Iris pigment epithelial cell (primary cell): ENCODE measurements at places on chromosomes 16 and 17.

GRCh38 chr16:78985716-78986605 is 614.6 kb downstream of the MAF start:
- DNase-seq = no peak

GRCh38 chr17:1766382-1767135 is 4.7 kb downstream of the SERPINF1 start:
- no peak for DNase-seq

- DNase-seq = peak; percentile 27
These were observed 51.1 kb downstream of the SRCIN1 start for GRCh38 chr17:38554430-38555350.

GRCh38 chr17:32498391-32498790 is 11.6 kb downstream of the CDK5R1 start:
- DNase-seq = no peak

- no peak for DNase-seq
These were observed 22.9 kb downstream of the TXNDC11 start for GRCh38 chr16:11719762-11720161.

DNA sequence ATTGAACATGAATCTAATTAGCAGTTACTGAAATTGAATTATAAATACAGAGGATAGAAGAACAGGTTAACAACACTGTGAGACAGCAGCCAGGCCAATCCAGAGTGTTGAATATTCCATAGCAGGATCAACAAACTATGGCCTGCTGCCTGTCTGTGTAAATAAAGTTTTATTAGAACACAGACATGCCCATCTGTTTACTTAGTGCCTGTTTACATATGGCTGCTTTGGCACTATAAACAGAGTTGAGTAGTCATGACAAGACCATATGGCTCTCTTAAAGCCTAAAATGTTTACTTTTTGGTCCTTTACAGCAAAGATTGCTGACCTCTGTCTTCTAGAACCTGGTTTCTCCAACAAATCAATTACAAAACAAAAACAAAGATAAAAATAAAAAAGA is 115.4 kb upstream of the CDC42EP4 start:
- DNase-seq = no peak

GRCh38 chr16:89917773-89918452 is 749 bp upstream of the MC1R start:
- peak; percentile 66 for DNase-seq

GRCh38 chr16:56679818-56680217 is 2.5 kb upstream of the MT1X start:
- DNase-seq = no peak

- peak; percentile 16 for DNase-seq
These were observed 74.5 kb upstream of the HSBP1 start for GRCh38 chr16:83733301-83733700.

DNA sequence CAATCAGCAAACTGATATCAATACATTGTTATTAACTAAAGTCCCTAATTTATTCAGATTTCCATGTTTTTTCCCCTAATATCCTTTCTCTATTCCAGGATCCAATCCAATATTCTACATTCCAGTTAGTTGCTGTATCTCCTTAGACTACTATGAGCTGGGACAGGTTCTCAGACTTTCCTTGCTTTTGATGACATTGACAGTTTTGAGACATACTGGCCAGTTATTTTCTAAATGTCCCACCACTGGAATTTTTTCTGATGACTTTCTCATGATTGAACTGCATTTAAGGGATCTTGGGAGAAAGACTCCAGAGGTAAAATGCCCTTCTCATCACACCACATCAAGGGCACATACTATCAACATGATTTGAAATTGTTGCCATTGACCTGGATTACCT is 177.1 kb upstream of the MAF start:
- DNase-seq = no peak

- no peak for DNase-seq
These were observed 129.6 kb downstream of the SSH2 start for GRCh38 chr17:29800457-29800856.

DNA sequence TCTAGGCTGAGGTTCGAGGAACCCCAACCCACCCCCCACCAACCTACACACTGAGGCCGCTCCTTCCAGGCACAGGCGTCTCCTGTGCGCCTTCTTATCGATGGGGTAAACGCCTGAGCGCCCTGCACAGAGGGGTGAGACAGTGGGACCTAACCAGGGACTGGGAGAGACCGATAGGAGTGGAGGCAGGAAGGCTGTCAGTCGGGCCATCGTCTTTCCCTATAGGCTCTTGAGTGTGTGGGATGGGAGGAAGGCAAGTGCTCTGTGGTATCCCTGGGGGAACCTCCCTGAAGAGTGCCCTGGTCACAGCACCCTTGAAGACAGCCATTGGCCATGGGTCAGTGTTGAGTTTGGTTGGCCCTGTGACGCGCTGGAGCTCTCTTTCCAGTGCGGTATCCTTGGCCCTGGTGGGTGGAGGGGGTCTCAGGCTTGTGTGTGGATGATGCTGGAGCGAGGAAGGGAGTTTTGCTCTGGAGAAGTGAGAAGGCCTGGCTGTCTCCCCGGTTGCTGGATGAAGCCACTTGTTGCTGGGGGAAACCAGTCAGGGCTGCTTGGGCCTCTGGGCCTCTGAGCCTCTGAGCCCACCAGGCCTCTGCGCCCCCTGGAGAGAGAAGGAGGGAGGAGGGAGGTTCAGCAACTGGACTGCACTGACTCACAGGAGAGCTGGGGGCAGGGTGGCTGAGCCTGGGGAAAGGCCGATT is 1.7 kb downstream of the GPRC5C start:
- DNase-seq = no peak

- DNase-seq = no peak
These were observed at the start of gene WNT3 for GRCh38 chr17:46818316-46818928. WNT3 (minus strand) TSS chr17:46818692; CDS start chr17:46818597, 95 bp downstream.

DNA sequence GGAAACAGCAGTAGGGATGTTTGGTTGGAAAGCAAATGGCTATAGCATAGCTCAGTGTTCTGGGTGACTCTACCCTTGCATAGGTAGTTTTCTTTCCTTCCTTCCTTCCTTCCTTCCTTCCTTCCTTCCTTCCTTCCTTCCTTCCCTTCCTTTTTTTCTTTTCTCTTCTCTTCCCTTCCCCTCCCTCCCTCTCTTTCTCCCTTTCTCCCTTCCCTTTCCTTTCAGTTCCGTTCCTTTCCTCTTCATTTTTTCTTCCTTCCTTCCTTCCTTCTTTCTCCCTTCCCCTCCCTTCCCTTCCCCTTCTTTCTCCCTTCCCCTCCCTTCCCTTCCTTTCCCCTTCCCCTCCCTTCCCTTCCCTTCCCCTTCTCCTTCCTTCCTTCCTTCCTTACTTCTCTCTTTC is 31.3 kb downstream of the GDE1 start:
- DNase-seq = no peak

GRCh38 chr16:85773044-85773443 is 22.1 kb upstream of the C16orf74 start:
- DNase-seq = no peak

- DNase-seq = no peak
These were observed 5.0 kb downstream of the ARHGEF15 start for GRCh38 chr17:8314797-8315763.

GRCh38 chr17:61774724-61775123 is 88.6 kb downstream of the BRIP1 start:
- no peak for DNase-seq

- peak; percentile 56 for DNase-seq
These were observed 19.5 kb downstream of the MARVELD3 start for GRCh38 chr16:71645450-71645849.

GRCh38 chr17:56887105-56887504 is 26.7 kb downstream of the TRIM25 start:
- no peak for DNase-seq

DNA sequence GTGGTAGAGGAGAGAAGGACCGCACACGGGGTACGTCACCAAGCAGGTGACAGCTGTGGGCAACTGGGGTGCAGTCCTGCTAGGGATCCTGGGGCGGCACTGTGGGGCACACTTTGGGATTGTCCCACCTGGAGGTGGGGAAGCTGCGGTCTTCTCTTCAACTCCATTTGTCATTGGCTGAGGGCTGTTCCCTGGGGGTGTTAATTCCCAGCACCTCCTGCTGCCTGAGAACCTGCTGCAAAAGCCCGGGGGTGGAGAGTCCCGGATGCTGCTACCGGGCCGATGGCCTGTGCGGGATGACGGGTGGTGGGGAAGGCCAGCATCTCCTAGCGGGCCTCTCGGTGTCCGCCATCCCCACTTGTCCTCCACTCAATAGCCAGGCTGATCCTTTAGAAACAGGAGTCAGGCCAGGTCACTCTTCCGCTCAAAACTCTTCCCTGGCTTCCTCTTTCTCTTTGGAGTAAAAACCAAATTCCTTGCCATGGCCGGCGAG is 100.2 kb downstream of the CYLD start:
- DNase-seq = no peak

DNA sequence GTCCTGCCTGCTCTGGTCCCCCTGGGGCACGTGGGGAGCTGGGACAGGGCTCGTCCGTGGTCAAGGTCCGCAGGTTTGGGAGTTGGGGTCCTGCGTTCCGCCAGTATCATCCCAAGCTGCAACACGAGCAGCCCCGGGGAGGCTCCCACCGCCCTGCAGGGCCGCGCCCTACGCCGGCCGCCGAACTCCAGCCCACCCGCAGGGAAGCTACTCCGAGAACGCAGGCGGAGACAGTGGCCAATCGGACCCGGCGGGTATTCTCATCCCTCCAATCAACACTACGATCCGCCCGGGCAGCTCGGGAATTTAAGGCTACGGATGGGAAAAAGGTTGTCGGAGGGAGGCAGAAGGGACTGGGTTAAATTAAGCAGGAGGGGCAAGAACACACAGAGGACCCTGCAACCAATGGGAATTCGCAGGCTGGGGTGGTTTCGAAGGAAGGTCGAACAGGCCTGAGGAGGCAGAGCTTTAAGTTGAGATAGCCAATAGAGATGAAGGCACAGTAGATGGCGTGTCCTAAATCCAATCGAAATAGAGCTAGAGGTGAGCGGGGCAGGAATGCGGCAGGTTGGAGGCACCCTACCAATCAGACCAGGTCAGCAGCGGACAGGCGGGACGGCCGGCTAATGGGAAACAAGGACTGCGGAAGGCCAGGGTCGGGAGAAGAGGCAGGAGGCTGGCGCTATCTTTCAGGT is 626 bp downstream of the SPAG7 start:
- DNase-seq = peak; percentile 100

- no peak for DNase-seq
These were observed 2.9 kb downstream of the ABCA3 start for GRCh38 chr16:2337431-2338296.

- peak; percentile 28 for DNase-seq
These were observed 2.4 kb upstream of the SDK2 start for GRCh38 chr17:73646409-73647300.

- DNase-seq = no peak
These were observed 52.1 kb upstream of the GCSH start for GRCh38 chr16:81148277-81148676.

- no peak for DNase-seq
These were observed 4.3 kb downstream of the ZNF768 start for GRCh38 chr16:30521873-30522641.

- no peak for DNase-seq
These were observed 5.7 kb downstream of the FAM20A start for GRCh38 chr17:68595496-68595895.

DNA sequence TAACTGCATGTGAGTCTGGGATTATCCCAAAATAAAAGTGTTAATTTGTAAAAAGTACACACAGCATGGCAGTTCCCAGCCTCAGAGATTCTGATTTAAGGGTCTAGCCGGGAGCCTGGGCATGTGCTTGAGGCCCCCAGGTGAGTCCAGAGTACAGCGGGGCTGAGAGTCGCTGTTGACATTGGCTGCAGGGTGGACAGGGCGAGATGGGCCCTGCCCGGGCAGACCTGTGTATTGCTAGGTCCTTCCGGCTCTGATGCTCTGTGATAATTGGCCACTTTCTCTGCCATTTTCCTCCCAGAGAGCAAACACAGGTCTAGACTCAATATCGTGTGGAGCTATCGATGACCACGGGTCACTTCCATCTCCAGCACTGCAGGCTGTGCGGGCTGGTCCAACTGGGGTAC is 73.6 kb downstream of the ABCC6 start:
- no peak for DNase-seq

GRCh38 chr17:65629234-65629690 is 67.8 kb upstream of the AXIN2 start:
- DNase-seq = no peak

GRCh38 chr17:78915872-78916632 is 9.1 kb downstream of the TIMP2 start:
- peak; percentile 73 for DNase-seq

- DNase-seq = no peak
These were observed 27.8 kb downstream of the ADAM11 start for GRCh38 chr17:44786551-44787081.

GRCh38 chr17:8701754-8702153 is 42.9 kb downstream of the CCDC42 start:
- no peak for DNase-seq

DNA sequence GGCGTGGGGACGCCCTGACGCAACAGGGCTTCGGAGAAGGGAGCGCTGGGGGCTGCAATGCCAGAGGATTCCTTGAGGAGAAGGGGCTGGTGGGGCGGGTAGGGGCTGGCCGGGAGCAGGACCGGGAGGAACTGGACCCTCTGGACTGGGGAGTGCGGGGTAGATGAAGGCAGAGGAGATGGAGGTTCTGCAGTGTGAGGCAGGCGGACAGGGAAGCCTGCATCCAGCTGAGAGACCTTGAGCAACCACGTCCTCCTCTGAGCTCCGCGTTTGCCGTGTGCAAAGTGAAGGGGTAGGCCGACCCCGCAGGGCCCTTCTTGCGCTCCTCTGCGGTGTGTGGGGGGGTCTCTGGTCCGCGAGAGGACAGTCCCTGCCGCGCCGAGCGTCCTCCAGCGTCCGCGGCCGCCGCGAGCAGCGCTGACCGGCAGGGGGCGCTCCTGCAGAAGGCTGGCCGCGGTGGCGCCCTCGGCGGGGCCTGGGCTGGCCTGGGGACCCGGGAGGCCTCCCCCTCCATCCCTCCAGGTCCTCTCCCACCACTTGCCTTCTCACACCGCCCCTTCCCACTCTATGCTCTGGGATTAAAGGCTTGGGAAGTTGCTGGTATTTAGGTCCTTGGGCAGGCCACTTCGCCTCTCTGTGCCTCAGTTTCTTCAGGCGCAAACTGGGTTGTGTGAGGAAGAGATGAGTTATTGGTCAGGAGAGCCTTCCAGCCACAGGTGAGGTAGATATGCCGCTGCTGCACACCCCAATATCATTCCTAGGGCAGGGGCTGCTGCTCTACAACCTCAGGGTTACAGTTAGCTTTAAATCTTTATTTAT is 9.6 kb upstream of the WNT9B start:
- no peak for DNase-seq

GRCh38 chr16:9002042-9002441 is 38.3 kb upstream of the USP7 start:
- no peak for DNase-seq

DNA sequence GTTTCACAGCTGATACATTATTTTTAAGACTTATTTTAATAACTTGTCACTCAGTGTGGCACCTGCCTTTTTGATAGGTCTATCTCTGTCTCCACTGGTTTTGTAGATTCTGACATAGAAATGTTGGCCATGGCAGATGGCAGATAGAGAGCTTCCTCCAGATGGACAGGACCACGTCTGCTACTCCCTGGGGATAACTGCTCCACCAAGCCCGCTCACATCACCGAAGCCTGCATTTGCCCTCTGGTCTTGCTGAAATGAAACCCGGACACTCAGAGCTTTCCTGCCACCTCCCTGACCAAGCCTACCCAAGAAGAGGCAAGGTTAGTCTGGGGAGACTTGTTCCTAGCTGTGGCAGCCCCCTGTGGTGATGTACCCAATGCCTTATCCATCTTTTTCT is 16.4 kb upstream of the HAP1 start:
- DNase-seq = no peak
